Dermis blood vessel endothelial cell (primary cell): ENCODE measurements at places on chromosomes 16 and 17.

- peak; percentile 85 for DNase-seq
Observed at GRCh38 chr16:81632392-81633146, 146.5 kb upstream of the PLCG2 start.

GRCh38 chr17:68011199-68011665 lies 15.0 kb upstream of the C17orf58 start:
- peak; percentile 67 for DNase-seq

- no peak for DNase-seq
Observed at GRCh38 chr16:71406724-71407123, 35.1 kb downstream of the TLE7 start.

DNA sequence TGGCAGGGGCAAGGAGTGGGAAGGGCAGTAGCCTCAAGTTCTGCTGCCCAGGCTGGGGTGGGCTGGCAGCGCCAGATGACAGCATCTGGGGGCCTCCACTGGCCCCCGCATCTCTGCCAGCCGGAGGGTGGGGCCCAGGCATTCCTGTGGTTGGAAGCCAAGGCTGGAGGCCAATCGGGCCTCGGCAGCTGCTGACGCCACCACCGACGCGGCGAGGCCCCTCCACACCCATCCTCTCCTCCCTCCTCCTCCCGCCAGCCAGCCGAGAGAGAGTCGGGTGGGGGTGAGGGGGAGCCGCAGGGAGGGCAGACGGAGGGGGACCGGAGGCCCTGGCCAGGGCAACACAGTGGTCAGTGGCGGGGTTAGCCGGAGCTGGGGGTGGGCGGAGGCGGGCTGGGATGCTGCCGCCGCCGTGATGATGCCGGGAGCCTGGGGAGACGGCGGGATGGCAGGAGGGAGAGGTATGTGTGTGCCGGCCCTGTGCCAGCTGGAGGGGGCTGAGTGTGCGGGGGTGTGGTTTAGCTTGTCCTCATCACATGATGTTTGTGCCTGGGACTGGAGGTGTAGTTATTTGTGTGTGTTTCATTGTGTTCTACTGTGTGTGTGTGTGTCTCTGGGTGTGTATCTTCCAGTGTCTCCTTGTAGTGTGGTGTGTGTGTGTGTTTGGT lies 36.6 kb downstream of the ARHGAP23 start:
- DNase-seq, result peak; percentile 86

DNA sequence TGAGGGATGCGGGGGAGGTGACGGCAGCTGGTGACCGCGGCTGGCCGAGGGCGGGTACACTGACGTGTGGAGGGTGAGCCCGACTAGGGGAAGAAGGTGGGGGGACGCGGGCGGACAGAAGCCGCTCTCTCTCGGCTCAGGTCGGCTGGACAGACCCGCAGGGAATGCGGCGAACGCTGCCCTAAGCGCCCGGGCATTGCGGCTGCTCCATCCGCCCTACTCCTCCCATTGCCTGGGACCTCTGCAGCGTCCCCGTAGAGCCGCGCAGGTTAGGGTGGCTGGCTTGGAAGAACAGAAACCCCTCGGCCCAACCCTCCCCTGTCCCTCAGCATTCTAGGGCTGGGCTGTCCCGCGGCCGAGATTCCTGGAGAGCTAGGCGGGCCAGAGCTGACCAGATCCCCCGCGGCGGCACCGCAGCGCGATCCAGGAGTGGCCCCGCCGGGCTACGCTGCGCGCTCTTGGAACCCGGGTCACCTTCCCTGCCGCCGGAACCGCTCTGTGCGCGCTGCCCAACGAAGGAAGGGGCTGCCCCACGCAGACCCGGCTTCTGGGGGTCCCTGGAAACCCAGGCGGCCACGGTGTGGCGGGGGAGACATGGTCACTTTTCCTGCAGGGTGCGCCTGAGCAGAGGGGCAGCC lies 3.0 kb downstream of the DLX4 start:
- DNase-seq, result no peak
